Diencephalon (tissue), 1 donor: ENCODE measurements at places on chromosomes 11 and 22. TPM values are rescaled to one million over a fixed set of nuclear protein-coding genes. Genes with fewer than 3 reads are reported as not detected.

Gene TMPRSS5
- 2.1 TPM for total RNA-seq

Gene ADAMTS15
- 6.2 TPM for total RNA-seq

Gene PPFIBP2
- total RNA-seq: 11.1 TPM

Gene PKNOX2
- total RNA-seq: 6.9 TPM

Gene CSF2RB
- 0.92 TPM for total RNA-seq

Gene RFPL1
- not detected for total RNA-seq

Gene APOBEC3A
- not detected for total RNA-seq

Gene TSGA10IP
- 0.69 TPM for total RNA-seq

Gene OR2AG2
- 1.4 TPM for total RNA-seq
